ENCODE measurements at places on chromosomes 1 and 21. TPM values are rescaled to one million over a fixed set of nuclear protein-coding genes. Genes with fewer than 3 reads are reported as not detected.

Gene TRMT1L
- 30.2 TPM for total RNA-seq

Gene ITLN2
- total RNA-seq, result not detected

Gene TNFSF18
- total RNA-seq, result not detected

Gene ELAVL4
- not detected for total RNA-seq

Gene TEX38
- 0.26 TPM for total RNA-seq

DNA sequence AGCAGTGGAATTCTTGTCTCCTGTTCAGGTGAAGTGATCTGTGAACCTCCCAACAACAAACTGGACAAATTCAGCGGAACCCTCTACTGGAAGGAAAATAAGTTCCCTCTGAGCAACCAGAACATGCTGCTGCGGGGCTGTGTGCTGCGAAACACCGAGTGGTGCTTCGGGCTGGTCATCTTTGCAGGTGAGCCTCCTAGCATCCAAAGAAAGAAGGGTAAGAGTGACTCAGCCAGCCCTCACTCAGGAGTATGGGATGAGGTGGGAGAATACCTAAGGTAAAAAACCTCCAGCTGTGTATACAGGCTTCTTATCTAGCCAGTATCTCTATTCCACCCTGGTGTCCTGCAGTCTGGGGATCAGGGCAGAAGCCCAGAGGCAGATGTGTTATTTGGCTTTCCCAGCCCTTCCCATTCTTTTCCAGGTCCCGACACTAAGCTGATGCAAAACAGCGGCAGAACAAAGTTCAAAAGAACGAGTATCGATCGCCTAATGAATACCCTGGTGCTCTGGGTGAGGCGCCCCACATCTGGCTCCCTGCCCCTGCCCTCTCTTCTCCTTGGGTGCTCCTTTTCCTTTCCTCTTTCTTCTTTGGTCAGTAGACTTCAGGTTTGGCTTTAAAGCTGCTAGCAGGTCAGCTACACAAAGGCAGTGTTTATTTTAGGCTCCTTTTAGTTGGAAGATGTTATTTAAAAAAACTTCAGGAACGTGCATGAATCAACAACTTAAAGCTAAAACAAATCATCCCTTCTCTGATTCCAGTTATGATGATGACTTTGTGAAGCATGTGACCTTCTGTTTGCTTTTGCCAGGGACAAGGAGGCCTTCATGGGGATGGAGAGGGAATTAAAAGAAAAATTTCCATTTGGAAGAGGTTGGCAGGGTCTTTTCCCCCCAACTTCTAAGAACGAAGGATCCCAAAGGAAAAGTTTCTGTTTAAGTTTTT, 9.0 kb downstream of the ATP8B2 start:
- no peak for ATAC-seq

- ATAC-seq, result peak; percentile 73
Observed at GRCh38 chr1:78040484-78041089, 5.2 kb upstream of the GIPC2 start.

DNA sequence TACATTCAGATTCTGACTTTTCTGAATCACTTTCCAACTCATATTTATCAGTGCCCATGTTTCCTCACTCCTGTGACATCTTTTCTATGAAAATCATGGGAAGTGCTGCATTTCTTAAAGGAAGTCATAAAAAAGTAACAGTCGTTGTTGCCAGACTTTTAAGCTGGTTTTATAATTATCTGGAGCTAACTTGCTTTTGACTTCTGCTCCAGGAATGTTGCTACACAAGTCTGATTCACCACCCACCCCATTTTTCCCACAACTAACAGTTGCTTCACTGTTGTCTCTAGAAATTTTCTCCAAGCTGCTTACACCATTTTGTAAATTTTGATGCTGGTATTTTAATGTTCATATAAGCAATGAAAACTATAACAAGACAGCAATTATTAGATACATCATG, 12.2 kb downstream of the FCRLB start:
- no peak for ATAC-seq

DNA sequence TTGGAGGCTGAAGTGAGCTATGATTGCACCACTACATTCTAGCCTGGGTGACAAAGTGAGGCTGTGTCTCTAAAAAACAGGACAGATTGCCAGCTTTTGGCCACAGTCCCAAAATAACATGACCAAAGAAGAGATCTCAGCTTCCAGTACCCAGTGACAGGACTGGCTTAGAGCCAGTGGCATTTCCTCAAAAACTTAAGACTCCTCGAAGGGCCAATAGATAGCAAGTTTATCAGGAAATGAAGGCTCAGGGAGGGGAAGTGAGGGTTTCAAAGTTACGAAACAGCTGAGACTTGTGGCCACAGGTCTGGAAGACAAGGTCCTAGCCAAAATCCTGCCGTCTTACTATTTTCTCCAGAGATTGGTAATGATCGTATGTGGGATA, 6.3 kb upstream of the TMEM39B start:
- ATAC-seq, result peak; percentile 38

- ATAC-seq, result no peak
Observed at GRCh38 chr1:103461161-103462105, 64.1 kb upstream of the RNPC3 start.

DNA sequence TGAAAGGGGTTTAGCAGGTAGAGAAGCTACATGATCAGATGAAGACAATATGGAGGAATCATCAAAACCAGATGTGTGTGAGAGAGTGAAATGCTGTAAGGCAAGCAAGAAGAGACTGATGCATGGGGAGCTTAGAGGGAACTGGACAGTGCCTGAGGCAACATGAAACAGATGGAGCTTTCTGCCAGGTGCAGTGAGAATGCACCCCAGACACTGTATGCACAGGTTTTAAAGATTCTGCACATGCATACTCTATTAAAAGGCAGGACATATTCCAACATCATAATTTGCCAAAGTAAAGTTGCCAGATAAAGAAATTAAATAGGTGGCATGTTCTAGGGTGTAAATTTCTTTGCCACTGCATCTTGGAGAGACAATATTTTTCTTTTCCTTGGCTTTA, 200.1 kb downstream of the AMY1C start:
- no peak for ATAC-seq

GRCh38 chr1:202585590-202585933, 124.7 kb downstream of the SYT2 start:
- ATAC-seq, result no peak

DNA sequence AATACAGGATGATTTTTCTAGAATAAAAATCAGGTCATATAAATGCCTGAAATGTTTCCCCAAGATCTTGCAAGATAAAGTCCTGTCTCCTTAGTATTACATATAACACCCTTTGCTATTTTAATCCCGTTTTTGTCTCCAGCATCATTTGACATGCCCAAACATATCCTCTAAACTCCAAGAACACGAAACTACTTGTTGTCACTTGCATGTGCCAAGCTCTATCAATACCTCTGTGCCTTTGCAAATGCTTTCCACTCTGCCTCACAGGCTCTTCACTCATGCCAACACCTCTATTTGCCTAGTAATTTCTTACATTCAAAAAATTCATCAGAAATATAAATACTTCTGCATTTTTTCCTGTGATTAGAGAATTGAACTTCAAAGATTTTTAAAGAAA, 37.9 kb downstream of the LRRIQ3 start:
- ATAC-seq, result no peak

DNA sequence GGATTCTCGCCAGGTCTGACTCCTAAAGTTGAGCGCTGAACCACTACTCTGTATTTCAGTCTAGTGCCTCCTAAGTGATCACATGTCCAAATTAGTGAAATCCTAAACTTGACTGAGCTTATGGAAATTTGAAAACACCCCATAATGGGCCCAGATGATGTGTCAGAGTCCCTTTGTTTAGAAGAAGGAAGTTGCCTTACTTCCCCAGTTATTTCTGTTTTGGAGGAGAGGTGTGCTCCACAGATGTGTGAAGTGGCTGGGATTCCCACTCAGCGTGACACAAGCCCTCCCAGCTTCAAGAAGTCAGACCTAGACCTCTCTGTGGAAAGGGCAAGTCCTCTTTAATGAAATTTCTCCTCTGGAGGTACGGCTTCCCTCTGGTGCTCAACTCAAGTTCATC, 188.8 kb downstream of the TTLL7 start:
- ATAC-seq, result no peak

DNA sequence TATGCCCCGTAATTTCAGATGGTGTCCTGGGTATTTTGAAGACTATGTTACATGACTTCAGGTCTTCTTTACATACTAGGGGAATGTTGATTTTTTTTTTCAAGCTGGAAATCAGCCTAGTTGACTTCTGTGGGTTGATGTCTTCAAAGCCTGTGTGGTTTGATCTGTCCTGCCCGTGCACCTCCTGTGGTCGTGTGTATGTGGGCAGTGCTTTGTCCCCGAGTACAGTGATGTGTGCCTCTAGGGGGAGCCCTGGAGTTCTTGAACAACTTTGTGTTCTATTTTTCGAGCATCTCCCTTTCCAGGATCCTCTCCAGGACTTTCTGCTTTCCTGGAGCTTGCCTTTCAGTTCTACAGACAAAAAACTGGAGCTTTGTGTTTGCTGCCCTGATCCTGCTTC, 28.9 kb downstream of the OBSCN start:
- peak; percentile 57 for ATAC-seq

DNA sequence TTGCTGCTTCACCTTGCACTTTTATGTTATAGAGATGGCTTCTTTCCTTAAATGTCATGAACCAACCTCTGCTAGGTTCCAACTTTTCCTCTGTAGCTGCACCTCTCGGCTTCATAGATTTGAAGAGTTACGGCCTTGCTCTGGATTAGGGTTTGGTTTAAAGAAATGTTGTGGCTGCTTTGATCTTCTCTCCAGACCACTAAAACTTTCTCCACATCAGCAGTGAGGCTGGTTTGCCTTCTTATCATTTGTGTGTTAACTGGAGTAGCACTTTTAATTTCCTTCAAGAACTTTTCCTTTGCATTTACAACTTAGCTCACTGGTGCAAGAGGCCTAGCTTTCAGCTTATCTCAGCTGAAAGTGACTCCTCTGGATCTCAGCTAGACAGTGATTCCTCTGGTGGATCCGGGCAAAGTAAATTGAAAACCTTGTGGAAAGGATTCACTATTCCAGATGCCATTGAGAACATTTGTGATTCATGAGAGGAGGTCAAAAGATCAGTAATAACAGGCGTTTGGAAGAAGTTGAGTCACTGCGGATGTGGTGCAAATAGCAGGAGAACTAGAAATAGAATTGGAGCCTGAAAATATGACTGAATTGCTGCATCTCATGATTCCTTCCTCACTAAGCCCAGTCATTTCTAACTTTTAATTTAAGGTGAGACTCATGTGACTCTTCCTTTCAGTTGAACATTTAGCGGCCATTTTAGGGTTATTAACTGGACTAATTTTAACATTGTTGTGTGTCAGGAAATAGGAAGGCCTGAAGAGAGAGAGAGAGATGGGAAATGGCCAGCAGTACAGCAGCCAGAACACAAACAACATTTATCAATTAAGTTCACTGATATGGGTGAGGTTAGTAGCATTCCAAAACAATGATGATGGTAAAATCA, 16.2 kb upstream of the RGS1 start:
- peak; percentile 81 for ATAC-seq

DNA sequence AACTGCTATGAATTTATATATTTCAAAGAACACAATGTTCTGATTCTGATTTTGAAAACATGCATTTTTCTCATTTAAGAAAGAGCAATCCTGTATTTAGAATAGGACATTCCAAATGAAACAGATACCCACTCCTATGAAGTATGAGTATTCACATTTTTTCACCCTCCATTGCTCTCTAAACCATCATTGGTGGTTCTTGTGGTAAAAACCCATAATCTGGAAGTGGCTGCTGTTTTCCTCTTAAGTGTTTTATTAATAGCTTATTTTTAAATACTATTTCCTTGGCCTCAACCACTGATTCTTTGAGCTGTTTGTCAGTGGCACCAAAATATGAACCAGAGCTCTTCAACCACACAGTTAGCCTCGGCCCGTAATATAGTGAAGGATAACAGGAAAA, 60.0 kb upstream of the ADAM30 start:
- no peak for ATAC-seq

- ATAC-seq, result no peak
Observed at GRCh38 chr1:234102583-234102982, 198.1 kb downstream of the SLC35F3 start.

Data from activated T-helper 17 cell treated with anti-CD3 and anti-CD28 coated beads, Interleukin-2, amount 50 U/mL, for 72 hours (primary cell).